Stimulated activated CD8-positive, alpha-beta memory T cell treated with anti-CD3 and anti-CD28 coated beads, Interleukin-2, amount 100 ng/mL, for 1 hour (primary cell): ENCODE measurements at places on chromosomes 13 and 19.

DNA sequence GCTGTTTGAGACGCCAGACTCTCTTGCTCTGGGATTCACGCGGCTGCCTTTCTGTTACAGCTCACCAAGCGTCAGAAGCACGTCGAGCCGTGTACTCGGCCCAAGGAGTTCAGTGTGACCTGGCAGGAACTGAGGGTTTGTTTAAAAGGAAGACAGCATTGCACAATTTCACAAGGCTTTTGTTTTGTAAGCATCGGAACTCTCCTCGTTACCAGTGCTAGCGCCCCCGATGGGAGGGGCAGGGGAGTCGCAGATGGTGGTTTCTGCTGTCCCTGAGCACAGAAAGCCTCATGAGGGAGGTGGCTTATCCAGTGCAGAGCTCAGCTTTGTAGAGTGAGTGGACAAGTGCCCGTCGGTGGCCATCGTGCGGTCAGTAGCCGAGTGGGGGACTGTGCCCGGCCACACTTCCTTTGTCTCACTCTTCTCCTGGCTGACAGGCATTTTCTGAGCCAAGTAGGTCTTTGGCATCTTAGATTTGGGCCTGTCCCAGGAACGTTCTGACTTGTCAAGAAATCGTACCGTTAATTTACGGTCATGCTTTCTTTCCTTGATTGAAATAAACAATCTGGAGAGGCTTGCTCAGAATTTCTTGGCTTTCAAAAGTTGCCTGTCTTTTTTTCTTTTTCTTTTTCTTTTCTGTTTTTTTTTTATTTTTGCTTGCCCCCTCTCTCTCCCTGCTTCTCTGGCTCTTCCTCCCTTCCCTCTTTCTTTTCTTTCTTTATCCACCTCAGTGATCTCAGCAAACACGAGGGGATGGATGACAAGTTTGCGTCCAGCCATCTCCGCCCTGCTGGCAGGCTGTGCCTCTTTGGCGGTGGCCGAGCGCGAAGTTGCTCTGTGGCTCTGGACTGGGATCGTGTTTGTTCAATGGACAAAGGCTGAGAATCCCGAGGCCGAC, 7.7 kb downstream of the KDM4B start:
- DNase-seq: no peak

DNA sequence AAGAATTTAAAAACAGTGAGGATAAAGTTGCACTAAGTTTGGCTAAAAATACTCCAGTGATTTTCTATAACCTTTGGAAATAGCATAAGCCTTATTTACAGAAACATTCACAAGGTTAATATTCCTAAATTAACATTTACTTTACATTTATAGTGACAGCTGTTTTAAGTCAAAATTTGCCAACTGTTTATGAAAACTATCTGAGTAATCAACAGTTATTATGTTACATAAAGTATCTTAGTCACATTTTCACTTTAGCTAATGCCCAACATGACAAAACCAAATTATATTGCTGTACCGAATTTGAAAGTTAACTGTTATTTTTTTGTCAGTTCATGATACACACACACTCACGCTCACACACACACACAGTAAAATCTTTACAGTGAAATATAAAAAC, 1.2 kb downstream of the TNFRSF19 start:
- no peak for DNase-seq

DNA sequence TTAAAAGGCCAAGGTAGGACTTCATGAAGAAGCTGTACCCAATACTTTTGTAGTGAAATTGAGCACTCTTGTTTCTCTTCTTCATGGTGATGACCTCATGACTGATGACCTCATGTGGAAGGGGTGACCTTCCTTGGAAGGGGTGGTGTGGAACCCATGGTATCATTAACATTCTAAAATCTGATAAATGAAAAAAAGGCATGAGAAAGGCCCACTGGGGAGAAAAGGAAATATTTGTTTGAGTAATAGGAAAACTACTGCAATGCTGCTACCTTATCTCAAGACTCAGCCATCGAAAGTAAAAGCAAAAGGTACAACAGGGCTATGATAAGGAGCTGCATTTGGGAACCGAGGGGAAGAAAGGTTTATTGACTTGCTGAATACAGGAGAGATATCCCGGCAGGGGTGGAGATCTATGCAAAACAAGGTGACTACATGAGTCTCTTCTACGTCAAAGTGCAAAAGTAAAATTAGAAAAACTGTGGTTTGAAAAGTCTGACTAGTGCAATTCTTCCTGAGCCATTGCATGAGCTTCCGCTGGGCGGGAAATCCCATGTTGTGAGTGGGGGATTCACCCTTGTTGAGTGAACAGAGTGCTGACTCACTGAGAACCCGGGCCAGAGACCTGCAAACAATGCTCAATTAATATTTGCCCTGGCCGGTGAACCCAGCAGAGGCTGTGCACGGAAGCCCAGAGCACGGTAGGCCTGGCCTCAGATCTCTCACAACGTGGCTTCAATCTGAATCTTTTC, 138.9 kb upstream of the RFC3 start:
- DNase-seq: peak; percentile 16

- DNase-seq: no peak
Measured at GRCh38 chr13:31385540-31385939, 185.8 kb downstream of the B3GLCT start.

GRCh38 chr13:76637641-76638141, 248.5 kb downstream of the KCTD12 start:
- DNase-seq: no peak

DNA sequence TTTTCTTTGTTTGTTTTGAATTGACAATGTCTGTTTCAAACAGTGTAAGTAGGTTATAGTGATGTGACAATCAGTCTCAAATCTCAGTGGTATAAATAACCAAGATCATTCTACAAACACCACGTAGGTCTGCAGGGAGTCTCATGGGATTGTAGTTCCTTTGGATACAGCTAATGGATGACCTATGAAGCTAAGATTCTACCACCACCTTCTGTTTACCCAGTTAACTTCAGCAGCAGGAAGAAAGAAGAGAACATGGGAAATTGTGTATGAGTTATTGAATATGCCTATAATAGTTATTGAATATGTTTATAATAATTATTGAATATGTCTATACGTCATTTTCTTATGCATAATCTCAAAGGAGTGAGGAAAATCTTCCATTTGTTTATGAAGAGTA, 63.9 kb upstream of the SLITRK5 start:
- DNase-seq: no peak

- peak; percentile 44 for DNase-seq
Measured at GRCh38 chr13:29594710-29595379, 643 bp downstream of the SLC7A1 start.

DNA sequence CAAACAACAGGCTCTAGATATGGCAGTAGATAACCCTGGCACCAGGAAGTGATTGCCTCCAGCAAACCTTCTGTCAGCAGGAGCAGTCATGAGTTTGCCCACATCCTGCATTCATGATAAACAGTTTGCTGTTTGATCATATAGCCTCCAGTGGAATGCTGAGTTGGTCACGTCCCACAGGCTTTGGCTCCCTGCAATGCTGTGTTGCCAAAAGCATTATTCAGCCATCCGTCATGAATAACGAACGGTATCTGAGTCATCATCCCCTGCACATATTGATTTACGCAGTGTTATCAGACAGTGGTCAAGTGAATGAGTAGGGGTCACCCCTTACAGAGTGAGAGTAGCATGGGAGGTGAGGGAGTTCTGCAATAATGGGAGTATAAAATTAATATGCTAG, 21.9 kb upstream of the ZNF432 start:
- no peak for DNase-seq
